SW480 (cell line): ENCODE measurements at places on chromosomes 16 and 17.

- DNase-seq = no peak
Measured at GRCh38 chr17:50221266-50221863, 19.9 kb upstream of the COL1A1 start.

DNA sequence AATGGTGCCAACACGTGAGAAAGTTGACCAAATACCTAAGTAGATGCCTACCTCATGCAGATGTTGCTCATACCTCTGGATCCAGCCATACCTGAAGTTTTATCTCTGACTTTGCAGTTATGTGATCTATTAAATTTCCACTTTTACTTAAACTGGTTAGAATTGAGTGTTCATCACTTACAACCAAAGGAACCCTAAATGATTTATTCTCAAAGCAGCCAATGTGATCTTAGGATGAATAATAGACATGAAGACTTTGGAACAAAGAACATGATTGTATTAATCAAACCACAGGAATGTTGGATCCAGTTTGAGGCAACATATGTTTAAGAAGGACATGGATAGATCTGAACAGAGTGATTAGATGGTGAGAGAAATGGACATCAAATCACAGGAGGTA lies 68.7 kb downstream of the IRX6 start:
- DNase-seq = peak; percentile 40

DNA sequence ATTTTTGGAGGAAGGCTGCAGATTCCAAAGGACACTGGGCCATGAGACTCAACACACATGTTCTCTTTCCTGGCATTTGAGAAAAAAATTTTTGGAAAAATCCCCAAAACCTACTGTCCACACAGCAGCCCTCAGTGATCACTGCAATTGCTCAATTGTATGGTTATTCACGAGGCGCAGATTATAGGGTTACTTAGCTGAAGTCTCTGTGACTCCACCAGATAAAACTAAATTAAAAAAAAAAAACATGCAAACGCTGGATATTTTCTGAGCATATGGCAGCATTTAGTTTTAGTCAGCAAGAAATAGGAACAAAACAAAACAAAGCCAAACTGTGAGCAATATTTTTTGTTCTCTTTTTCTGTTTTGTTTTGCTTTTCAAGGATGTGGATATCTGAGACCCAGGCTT lies 83.8 kb upstream of the FAM20A start:
- DNase-seq = no peak

DNA sequence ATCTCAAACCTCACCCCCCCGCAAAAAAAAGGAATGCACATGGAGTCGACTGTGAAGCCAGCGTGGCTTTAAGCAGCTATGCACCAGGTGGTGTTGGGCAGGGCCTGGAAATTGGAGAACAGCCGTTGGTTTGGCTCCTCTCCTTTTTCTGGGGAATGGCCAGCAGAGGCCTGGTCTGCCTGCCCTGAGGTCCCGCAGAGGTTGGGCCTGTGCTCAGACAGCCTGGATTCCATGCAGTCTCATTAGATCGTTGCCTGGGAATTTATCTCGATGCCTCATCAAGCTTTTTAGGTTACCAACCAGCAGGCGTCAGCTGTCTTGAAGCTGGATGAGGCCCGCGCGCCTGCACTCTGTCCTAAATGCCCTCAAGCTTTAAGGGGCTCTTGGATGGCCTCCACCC lies 9.8 kb downstream of the SLC12A3 start:
- no peak for DNase-seq

- DNase-seq = no peak
Measured at GRCh38 chr17:3440451-3440850, 6.8 kb upstream of the OR1E2 start.

DNA sequence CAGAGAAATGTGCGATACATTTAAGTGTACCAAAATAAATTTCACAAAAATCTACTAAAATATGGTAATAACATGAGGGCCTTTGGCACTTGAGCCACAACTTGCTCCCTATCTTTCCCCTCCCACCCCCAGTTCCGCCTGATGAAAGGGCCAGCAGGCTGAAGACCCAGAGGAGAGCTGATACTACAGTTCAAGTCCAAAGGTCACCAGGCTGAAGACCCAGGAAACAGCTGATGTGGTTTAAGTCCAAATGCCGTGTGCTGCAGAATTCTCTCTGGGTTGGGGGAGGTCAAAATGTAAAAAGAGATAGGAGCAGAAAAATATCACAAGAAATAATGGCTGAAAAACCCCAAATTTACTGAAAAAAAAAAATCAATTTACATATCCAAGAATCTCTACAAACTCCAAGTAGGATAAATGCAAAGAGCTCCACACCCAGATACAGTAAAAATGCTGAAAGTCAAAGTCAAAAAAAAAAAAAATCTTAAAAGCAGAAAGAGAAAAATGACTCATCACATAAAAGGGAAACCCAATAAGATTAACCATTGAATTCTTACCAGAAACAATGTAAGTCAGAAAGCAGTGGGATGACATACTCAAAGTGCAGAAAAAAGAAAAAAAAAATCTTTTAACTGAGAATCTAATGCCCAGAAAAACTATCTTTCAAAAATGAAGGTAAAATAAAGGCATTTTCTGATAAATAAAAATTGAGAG lies 452.1 kb upstream of the ASIC2 start:
- DNase-seq = peak; percentile 17

- no peak for DNase-seq
Measured at GRCh38 chr16:75087375-75087979, 29.1 kb downstream of the LDHD start.

DNA sequence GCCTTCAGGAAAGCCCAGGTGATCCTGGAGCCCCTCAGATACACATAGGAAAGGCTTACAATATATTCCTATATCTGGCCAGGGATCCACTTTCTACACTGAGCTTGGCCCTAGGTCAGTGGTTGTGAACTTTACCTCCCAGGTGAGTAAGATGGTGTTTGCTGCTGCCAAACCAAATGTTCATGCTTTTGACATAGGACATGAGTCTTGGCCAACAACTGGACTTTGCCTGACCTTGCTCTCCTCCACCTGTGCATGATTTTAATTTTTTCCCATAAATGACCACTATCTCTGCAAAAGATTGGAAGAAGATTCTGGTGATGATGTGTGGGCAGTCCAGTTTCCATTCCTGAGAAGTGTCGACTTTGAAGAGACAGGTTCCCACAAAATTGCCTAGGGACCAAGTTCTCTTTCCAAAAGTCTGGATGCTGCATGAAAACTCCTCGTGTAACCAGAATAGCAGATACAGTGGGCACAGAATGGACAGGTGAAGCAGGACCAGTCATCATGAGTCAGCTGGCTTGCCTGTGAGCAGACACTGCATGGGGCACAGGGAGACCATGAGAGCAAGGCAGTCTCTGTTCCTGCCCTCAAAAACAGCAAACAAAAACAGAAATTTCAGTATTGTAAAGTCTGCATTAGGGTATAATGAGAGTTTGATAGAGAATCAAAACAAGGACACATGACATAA lies 226.4 kb upstream of the MON1B start:
- DNase-seq = no peak

- peak; percentile 63 for DNase-seq
Measured at GRCh38 chr16:22232277-22233036, 26.4 kb downstream of the EEF2K start.

GRCh38 chr17:34290586-34290985 lies 5.0 kb downstream of the CCL11 start:
- DNase-seq = no peak

DNA sequence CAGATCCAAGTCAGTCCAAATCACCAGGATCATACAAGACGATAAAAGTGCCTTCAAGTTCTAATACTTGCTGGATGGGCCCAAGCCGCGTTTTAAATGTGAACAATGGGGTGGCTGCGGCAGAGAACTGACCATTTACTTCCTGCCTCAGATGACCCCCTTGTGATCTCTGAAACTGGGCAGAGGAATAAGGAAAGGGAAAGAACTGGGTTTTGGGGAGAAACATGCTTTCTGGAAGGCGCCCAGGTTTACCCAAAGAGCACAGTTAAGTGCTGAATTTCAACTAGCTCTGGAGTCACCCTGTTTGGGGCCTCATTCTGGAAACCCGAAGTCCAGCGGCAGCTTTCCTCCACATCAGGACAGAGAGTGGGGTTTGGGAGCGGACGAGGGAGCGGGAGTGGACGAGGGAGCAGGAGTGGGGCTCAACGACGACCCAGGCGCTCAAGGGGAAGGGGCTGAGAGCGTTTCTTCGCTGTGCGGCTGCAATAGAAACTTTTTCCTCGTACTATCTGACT lies 1.6 kb downstream of the FAM20A start:
- DNase-seq = no peak

DNA sequence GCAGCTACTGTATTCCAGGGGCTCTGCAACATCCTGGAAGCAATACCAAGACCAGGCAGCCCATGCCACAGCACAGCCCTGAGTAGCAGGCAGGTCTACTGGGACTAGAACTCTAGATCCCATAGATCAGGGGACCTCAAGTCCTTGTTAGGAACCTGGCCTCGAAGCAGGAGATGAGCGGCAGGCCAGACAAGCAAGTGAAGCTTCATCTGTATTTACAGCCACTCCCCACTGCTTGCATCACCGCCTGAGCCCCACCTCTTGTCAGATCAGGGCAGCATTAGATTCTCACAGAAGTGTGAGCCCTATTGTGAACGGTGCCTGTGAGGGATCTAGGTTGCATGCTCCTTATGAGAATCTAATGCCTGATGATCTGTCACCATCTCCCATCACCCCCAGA lies 295.7 kb upstream of the TNRC6C start:
- DNase-seq = no peak

DNA sequence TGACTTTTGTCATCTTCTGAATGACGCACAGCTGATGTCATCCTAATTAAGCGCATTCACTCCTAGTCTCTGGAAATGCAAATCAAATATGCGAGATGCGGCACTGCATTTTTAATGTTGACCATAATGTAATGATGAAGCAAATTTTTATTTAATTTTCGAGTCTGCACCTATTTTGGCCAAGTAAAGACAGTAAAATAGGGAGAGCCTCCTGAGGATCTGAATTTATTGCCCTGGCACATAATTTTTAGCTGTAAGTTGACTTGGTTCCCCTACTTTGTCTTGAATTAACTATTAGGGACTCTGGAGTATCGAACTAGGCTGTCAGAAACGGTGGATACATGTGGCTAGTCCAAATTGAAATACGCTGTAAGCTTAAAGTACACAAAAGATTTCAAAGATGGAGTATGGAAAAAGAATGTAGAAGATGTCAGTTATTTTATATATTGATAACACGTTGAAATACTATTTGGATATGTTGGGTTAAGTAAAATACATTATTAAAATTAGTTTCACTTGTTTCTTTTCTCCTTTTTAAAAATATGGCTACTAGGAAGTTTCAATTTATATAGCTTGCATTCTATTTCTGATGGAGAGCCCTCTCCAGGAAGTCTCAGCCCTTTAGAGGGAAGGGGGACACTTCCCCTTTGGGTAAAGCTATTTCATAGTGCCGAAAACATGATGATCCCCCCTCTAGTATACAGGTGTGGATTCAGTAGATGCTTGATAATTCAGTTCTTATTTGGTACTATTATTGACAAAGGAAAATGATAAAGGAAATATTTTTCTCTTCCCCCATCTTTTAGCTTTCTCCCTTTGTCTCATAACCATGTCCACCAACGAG lies 991 bp downstream of the KPNA2 start:
- peak; percentile 49 for DNase-seq

DNA sequence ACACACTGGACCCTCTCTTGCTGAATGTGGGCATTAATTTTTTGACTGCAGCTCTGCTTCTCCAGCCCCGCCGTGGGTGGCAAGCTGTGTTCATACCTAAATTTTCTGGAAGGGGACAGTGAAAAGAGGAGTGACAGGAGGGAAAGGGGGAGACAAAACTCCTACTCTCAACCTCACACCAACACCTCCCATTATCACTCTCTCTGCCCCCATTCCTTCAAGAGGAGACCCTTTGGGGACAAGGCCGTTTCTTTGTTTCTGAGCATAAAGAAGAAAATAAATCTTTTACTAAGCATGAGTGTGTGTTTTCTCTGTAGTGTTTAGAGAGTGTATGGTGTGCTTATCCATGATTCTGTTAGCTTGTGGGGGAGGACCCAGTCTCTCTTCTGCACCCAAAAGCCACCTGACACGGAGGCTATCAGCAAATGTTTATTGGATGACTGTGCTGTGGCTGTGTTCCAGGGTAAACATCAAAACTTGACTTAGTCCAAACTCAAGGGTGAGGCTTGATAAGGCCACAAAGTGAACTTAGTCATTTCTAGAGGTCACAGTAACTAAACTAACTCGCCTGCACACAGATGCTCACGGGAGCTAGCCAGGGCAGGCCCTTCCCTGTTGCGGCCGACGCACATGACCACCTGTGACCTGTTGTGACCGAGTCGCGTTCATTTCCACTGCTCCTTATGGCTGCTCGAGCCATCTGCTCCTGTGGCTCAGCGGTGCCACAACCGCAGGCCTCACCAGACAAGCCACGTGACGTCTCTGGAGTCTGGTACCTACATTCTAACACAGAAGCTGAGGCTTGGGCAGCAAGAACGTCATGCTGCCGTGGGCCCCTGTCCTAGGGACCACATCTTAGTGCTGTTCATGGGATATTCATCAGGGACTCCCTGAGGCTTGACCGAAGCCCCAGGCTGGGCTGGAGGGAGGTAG lies 9.8 kb upstream of the MED11 start:
- DNase-seq = peak; percentile 85

GRCh38 chr16:10514369-10515055 lies 65.9 kb downstream of the EMP2 start:
- peak; percentile 49 for DNase-seq
